MCF 10A (cell line): ENCODE measurements at places on chromosomes 16 and 17.
A peak's percentile ranks its signal among the peaks of the same experiment; 100 is the strongest.

DNA sequence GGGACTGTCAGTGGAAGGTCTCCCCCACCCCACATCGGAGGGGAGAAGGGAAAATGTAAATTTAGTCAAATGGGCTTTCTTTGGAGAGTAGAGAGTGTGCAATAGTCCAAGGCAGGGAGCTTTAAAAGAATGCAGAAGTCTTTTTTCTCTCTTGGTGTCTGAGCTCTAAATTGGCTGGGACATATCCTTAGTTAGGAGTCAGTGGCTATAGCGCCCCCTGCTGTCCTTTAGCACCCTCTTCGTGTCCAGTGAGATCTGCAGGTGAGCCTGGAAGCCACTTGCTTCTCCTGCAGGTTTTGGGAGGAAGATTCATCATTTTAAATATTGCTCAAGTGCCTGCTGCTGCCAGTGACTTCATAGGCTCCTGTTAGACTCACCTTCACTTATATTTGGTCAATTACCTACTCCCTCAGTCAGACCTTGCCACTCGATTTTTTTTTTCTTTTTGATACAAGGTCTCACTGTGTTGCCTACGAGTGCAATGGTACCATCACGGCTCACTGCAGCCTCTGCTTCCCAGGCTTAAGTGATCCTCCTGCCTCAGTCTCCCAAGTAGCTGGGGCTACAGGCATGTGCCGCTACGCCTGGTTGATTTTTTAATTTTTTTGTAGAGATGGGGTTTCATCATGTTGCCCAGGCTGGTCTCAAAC, 174.8 kb downstream of the PRKCB start:
- DNase-seq: peak; percentile 83

DNA sequence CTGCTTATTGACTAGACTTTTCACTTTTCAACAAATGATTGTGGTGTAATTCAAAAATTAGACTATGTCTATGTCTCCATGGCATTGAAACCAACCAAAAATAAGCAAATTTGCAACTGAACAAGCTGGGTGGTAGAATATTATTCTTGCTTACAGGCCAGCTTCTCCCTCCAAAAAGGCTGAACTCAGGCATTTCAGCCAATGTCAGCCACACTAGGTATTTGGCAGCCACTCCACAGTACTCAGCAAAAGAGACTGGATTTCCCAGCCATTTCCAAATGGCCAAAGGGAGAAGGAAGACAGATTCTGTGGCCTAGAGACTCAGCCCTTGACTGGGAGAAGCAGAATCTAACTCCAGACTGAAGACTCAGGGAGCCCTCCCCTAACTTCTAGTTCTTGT, 121.8 kb upstream of the IRX5 start:
- no peak for DNase-seq

DNA sequence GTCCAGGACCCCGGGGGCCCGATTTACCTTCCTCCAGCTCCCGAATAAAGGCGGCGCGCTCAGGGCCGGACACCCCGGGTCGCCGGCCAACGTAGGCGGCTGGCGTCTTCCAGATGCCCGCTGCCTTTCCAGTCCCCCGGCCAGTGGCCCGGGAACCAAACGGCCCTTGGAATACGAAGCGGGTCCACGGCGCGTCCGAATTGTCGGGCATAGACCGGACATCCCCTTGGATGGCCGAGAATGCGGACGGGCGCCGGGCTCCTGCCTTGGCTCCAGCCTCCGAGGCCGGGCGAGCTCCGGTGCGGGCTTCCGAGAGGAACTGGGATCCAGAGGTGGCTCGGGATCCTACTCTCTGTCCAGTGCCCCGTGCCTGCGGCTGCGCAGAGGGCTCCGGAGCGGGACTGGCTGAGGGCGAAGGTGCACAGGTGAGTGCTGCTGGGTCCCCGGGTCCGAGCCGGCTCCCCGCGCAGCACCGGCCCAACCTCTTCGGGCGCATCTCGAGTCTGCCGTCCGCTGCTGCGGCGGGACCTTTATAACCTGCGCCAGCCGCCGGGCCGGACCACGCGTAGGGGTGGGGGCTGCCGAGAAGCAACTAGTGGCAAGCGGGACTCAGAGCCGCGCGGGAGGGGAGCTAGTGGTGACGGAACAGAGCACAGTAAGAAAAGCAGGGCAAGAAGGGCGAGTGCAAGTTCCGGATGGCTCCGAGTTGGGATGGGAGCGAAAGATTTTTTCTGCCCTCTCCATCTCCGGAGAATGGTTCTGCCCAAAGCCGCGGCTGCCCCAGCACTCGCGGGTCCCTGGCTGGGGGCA, at the start of gene HAP1:
Gene HAP1 (minus strand): TSS at position 505 of the 810 bp plus-strand sequence. CDS start 9 bp downstream, at position 496.
- DNase-seq: peak; percentile 38

GRCh38 chr17:11598274-11599221, at the start of gene DNAH9:
TSS of gene DNAH9 (plus strand) at chr17:11598470. CDS start at chr17:11598499, 29 bp downstream.
- DNase-seq: no peak

DNA sequence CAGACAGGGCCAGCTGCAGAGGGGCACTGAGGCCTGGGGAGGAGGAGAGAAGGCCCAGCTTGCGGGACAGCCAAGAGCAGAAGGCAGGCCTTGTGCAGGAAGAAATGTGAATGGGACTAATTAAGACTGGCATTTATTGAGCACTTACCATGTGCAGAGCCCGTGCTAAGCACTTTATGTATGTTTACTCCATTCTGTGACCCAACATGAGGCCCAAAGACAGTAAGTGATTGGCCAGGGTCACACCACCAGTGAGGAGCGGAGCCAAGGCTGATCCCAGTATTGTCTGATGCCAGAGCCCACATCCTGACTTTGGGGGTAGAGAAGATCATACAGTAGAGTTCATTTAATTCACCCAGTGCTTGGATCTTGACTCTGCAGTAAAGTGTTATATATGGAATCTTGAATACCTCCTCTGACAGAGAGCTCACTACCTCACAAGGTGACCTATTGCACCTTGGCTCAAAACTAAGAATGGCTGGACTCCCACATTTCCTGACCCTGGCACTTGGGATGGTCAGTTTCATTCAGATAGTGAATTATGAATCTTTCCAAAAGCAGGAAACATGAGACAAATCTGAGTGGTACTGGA, 13.6 kb downstream of the KATNB1 start:
- no peak for DNase-seq

DNA sequence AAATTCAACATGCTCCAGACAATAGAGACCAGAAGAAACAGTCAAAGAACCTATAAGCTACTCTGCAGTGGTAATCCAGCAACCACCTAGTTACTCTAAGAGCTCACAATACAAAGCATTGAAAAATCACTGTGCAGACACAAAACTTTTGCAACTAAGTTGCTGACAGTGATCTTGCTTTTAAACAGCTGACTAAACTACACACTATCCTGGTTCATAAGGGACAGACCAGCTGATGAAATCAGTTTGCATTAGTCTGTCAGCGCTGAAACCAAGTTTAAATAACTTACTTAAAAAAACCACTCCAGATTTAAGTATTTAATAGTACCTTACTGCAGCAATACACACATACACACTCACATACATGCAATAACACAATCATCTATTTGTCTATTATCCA, 4.6 kb downstream of the VEZF1 start:
- DNase-seq: no peak

DNA sequence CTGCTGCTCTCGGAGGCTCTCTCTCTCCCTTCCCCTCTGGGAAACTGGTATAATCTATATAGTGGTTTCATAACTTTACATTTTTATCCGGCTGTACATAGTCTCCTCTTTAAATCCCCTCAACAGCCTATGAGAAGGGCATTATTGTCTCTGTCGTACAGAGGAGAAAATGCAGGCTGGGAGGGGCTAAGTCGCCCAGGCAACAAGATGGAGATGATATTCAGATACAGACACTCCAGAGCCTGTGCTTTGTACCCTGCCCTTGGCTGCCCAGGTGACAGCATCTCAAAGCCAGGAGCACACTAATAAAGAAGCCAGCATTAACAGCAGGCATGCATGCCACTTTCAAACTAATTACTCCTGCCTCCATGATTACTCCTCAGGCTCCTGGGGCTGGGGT, 4.7 kb upstream of the EIF1 start:
- no peak for DNase-seq

DNA sequence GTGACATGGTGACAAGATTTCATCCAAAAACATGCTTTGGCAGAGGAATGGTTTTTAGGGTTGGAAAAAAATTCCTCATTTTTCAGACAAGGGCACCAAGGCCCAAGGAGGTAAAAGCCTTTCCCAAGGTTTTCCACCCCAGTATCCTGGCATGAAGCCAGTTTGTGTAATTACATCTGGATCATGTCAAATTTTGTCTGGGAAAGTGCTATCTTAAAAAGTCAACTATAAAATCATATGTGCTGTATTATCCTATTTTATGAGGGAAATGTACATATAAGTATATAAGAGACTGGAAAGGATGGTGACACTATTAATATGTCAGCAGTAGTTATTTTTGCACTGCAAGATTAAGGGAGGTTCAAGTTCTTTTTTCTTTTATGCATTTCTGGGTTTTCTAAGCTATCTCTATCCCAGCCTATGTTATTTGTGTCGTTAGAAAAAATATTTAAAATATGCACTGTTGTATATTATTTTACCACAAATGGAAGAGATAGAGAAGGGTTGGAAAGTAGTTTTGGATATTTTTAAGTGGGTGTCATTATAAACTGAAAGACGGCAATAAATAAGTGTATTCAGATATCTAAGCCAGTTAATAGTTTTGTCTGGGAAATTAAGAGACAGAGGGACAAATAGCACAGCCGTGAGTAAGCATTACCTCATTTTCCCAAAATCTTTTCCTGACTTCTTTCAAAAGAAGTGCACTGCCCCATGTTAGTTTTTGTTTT, 13.5 kb upstream of the FBXO47 start:
- no peak for DNase-seq

DNA sequence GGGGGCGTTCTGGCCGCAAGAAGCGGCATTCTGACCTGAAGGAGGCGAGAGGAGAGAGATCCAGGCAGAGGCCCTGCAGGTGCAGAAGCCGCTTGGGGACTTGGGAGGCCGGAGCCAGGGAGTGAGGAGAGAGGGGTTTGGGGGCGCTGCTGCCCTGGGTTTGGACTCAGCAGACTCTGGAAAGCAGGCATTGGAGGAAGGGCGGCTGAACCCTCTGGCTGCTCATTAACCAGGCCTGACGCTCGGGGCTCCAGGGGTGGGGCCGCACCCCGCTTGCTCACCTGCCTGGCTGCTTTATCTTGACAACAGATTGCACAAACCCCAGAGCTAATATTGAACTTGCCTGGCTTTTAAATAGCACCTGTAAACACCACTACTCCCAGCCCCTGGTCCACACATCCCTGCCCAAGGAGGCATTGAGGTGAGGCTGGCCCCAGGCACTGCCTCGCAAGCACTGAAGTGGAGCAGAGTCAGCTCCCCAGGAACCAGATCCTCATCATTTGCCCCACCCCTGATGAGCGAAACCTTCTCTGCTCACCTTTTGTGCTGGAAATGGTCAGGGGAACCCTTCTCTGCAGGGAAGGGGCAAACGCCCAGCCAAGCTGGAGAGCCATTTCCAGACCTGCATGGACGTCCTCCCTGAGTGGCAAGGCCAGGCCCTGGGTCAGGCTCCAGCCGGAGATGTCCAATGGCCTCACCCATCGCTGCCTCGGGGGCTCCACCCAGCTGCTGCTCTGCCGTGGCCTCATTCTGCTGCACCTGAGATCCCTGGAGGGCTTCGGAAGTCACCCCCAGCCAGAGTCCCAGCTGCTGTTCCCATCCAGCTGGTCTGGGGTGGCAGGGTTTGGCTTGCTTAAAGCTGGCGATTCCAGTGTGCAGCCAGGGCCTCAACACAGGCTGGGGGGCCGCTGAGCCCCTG, 190.2 kb upstream of the GSE1 start:
- no peak for DNase-seq

DNA sequence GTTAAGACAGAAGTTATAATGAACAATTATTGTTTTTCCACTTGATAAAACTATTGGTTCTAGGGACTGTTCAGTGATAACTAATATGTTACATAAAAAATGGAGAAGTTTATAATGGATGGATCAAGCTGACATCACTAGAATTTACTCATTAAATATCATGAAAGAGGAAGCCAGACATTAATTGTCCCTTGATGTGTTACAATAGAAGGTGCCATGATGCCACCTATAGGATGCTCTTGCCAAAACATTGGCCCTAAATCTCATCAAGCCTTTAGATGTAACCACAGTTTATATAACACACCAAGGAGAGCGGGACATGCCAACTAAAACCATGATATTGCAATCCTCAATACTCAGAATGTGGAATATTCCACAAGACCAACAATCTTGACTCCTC, 147.9 kb upstream of the MON1B start:
- peak; percentile 54 for DNase-seq

DNA sequence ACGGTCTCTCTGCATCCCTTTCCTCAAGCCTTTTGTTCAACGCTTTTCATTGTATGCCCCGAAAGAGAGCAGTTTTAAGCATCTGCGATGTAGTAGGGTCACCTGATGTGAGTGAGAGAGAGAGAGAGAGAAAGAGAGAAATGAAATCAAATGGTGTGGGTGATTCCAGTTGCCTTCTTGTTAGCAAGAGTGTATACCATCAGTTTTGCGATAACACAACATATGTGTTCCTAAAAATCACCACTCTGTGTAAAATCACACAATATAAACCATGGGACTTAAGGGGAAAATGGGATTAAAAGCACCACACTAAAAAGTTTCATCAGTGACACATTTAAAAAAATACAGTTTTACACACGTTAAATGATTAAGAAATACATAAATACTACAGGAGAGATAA, 1102.7 kb upstream of the EEF2KMT start:
- no peak for DNase-seq

DNA sequence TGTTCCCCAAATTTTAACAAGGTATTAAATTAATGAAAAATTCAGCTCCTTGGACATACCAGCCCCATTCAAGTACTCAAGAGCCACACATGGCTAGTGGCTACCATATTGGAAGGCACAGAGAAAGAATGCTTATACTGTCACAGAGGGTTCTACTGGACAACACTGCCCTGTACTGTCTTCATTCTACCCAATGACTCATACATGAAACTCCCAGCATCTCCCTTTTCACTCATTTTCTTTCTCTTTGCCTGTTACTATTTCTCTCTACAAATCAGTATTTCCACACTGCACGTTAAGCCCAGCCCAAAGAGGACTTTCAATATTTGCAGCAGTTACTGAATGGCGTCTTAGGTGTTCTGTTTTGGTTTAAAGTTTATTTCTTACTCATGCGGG, 72.1 kb upstream of the RCVRN start:
- no peak for DNase-seq

GRCh38 chr16:24975428-24975889, 39.7 kb downstream of the ARHGAP17 start:
- peak; percentile 77 for DNase-seq

DNA sequence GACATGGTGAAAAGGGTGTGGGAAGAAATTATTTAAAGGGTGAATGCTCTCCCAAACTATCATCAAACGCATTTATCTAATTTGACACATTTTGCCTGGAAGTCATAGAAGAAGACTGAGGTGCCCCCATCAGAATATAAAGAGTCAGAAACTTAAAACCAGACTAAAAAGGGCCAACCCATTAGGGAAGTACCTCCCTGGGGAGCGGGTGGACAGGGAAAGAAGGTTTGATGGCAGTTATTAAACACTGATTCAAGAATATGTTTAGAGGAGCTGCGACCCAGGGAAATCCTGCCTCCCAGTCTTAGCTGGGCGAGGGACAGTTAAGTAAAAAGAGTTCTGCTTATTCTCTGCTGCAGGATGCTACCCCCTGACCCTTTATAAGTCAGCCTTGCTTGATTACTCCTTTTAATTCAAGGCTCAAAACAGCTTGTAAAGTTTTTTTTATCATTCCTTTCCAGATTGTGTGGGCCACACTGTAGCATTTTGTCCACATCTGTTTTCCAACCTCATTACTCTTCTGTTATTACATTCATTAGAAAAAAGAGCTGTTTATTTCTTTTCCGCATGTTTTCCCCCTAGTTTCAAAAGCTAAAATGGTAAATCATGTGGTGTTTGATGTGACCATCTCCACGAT, 138.5 kb upstream of the TBX2 start:
- no peak for DNase-seq

- DNase-seq: no peak
These were observed 23.9 kb downstream of the SNX20 start for GRCh38 chr16:50657241-50657640.
